Right ventricle myocardium superior (tissue), 1 donor: ENCODE measurements at places on chromosomes 16 and 17. TPM values are rescaled to one million over a fixed set of nuclear protein-coding genes. Genes with fewer than 3 reads are reported as not detected.
A peak's percentile ranks its signal among the peaks of the same experiment; 100 is the strongest.

GRCh38 chr17:82041144-82041814 lies 3.8 kb upstream of the DCXR start:
- no peak for DNase-seq

DNA sequence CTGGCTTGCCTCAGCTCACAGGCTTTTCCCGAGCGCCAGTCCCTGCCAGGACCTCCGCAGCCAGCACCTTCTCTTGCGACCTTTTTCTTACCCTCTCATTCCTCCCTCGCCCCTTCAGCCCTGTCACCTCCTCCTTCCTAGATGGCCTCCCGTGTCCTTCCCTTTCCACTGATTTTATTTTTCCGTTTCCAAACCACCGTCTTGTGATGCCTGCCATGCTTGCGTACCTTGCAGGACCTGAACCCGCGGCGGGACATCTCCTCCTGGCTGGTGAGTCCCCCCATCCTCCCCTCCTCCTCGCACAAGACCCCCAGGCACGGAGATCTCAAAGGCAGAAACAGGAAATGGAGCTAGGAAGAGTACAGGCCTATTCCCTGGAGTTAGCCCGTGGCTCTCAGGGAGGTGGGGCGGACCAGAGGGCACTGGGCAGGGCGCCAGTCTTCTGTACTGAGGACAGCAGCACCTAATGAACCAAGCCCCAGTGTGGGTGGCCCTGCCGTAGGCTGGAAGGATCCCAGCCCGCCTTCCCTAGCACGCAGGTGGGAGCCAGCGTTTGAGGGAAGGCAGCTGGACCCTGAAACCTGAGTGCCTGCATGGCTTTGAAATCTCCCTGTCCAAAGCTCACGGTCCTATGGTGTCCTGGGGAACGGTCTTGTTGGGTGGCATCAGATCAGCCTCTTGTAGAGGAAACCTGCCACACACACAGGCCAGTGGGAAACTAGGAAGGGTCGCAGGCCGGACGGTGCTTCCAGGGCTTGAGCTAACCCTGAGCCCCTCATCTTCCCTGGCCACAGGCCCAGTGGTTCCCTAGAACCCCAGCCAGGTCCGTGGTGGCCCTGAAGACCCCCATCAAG lies 612 bp downstream of the CISD3 start:
- peak; percentile 90 for DNase-seq

DNA sequence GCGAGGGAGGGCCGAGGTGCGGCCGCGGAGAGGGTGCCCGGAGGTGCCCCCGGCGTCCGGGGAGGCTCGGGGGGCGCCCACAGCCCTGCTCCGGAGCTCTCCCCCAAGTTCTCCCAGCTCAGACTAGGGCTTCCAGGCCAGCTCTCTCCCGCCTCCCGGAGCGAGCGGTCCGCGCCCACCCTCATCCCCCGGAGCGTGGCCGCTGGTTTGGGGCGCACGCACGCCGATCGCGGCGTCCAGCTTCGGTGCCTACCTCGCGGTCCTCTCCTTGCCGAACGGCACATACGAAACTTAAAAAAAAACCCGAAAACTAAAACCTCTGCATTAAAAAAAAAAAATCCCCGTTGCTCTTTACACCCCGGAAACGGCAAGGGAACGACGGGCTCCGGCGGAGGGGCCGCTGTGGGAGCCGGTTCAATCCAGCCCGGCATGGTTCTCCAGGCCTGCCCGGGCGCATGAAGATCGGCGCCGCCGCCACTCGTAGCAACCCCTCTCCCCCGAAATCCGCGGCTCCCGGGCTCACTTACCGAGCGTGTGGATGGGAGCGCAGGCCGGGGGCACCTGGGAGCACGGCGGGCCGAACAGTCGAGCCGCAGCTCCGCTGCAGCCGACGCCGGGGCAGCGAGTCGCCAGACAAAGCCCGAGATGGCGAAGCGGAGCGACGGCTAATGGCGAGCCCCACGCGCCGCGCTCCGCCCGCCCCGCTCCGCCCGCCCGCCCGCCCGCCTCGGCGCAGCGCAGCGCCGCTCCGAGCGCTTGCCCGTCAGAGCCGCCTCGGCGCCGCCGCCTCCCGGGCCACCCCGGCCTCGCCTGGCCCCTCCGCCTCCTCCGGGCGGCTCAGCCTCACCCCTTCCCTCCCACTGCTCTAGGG lies 973 bp upstream of the UBTF start:
- DNase-seq = peak; percentile 66

Gene CCL23
- total RNA-seq = not detected

- DNase-seq = no peak
Observed at GRCh38 chr16:30382111-30382881, at the start of gene SEPTIN1. Gene SEPTIN1 (minus strand): TSS chr16:30382561. CDS start chr16:30382542, 19 bp downstream.

Gene TMED6
- total RNA-seq = not detected

GRCh38 chr17:57956291-57957119 lies 1.3 kb upstream of the CUEDC1 start:
- no peak for DNase-seq

DNA sequence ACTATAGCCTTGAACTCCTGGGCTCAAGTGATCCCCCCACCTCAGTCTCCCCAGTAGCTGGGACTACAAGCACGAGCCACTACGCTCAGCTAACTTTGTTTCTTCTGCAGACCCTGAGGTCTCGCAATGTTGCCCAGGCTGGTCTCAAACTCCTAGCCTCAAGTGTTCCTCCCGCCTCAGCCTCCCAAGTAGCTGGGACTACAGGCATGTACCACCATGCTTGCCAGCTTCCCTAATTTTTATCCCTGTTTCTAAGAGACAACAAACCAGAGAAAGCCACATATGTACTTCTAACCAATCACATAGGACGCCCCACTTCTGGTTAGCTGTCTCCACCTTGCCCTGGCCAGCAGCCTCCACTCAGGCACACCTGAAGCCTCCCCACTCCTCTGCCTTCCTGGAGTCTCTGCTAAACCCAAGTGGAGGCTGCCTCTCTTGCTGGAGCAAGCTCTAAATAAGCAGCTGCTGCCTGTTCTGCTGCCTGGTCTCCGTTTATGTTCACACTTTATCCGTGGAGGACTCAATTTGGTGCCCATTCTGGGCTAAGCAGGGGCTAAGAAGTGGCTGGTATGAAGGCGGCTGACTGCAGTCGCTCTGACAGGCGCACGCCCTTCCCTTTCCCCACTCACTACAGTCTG lies 24.7 kb downstream of the NSMCE1 start:
- DNase-seq = no peak

Gene PIRT
- total RNA-seq = not detected

Gene OR3A3
- not detected for total RNA-seq

DNA sequence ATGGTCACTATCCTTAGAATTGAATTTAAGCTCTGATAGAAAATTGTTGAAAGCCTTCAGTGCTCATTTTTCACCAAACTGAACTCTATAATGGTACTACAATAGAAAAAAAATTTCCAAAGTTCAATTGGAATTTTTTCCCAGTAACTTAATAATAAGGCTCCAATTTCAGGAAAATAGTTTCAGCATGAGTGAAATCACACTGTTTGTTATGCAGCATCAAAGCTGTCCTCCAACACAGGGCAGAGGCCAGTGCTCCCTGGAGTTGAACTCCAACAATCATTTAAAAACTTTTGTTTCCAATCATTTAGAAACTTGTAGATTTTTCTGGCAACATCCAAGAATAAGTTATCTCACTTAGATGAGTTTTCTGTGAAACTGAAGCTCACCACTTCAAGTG lies 103.1 kb upstream of the HSBP1 start:
- DNase-seq = no peak

- no peak for DNase-seq
Observed at GRCh38 chr16:83113317-83113716, 486.5 kb downstream of the CDH13 start.

- DNase-seq = no peak
Observed at GRCh38 chr17:30095507-30096244, 20.9 kb upstream of the NSRP1 start.

Gene OR4D1
- not detected for total RNA-seq

DNA sequence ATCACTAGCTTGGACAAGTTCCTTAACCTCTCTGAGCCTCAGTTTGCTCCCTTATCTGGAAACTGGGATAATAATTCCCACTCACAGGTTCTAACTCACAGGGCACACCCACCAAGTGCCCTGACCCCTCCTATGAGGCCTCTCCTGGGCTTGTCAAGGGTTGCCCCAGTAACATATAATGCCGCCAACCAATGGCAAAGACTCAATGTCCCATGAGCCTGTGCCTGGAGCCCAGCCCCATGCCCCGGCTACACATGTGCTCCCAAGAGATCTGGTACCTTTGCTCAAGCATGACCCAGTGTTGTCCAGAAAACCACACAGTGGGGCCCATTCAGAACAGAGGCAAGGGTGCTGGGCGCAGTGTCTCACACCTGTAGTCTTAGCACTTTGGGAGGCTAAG lies 8.5 kb upstream of the FBXL19 start:
- no peak for DNase-seq

DNA sequence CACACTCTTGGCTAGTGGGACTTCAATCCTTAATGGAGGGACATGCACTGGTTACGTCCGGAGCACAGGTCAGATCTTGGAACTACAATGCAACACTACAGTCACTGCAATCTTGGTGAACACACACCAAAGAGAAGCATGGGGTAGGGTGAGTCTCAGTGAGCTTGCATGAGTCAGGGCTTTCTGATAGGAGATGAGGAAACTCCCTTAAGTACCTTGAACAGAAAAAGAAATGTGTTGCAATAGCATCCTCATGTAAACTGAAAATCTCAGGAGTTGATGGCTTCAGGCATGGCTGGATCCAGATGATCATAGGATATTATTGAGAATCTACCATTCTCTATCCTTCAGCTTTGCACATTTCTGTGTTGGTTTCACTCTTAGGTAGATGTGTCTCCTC lies 54.1 kb downstream of the CES1 start:
- no peak for DNase-seq

Gene PROCA1
- total RNA-seq = 1.3 TPM

Gene ERN2
- not detected for total RNA-seq

DNA sequence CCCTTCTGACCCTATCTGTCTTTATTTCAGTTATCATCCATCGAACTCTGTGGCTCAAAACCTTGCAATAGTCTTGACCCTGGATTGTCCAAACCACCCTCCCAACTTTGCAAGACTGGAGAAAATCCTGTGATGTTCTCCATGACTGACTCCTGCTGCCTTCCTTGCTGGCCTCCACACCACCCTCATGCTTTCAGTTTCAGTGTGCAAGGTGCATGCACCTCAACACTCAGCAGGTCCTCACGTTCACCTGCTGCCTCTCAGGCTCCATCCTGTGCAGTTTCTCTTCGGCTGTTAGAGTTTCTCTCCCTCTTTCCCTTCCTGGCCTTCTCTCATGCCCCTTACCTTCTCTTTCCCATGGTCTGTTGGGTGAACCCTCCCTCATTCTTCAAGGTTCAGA lies 59.4 kb upstream of the ASIC2 start:
- no peak for DNase-seq

DNA sequence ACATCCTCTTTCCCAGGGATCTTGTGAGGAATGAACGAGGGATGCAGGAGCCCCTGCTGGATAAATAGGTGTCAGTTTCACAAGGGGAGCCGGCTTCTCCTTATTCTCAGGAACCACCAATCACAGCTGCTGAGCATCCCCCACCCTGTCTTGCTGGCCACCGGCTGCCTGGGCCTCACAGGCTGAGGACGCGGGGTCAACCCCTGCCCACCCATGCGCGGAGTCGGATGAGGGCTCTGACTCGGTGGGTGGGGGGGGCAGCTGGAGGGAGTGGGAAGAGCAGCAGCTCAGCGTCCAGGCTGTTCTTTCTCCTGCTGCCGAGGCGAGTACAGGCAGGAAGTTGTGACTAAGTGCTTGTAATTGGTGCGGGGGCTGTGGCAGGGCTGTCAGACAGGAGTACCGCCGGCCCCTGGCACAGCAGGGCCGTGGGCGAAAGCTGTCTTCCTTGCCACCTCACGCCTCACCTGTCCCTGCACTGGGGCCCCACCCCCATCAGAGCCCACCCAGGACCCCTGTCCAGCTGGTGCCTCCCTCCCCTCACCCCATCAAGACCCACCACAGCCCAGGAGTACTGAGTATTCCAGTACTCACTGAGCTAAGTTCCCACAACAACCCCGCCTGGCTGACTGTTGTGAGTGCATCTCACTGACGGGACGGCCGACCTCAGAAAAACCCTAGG lies 11.0 kb upstream of the DPEP1 start:
- DNase-seq = no peak

Gene FOXO3B
- total RNA-seq = 0.91 TPM

Gene CDR2L
- 18.4 TPM for total RNA-seq

Gene TLCD3B
- not detected for total RNA-seq

GRCh38 chr17:12665263-12666210 lies at the start of gene MYOCD:
Gene MYOCD (plus strand): TSS chr17:12665890. CDS start chr17:12666189, 299 bp downstream.
- peak; percentile 70 for DNase-seq

Gene EPX
- not detected for total RNA-seq

Gene YBX2
- total RNA-seq = 0.75 TPM

- no peak for DNase-seq
Observed at GRCh38 chr16:80144191-80144590, 396.6 kb upstream of the DYNLRB2 start.
